ENCODE measurements at places on chromosomes 1 and 21.

GRCh38 chr1:44672961-44673674 is 1.2 kb downstream of the TMEM53 start:
- no peak for DNase-seq

DNA sequence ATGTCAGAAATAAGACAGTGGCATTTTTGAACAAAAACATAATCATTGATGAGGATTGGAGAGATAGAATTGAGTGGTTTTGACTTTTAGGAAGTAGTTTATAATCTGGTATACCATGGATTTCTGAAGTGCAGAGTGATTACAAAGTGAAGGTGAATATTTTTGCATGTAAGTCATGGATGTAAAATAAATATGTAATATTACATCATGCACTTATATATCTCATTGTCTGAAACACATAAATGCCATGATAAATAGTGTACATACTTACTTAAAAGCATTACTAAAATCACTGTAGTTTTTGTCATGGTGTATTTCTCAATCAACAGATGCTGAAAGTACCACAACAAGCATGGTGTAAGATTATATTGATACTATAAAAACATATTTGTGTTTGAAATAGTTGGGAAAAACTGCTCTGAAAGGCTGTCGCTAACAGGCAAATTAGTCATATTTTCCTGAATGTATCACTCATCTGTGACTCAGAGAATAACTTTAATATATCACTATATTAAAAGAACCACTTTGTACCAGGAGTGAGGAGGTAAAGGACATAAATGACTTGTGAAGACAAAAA is 24.8 kb upstream of the RGS18 start:
- DNase-seq = no peak

GRCh38 chr21:41973427-41973831 is 19.6 kb upstream of the C2CD2 start:
- DNase-seq = no peak

GRCh38 chr1:14273811-14274210 is 324.7 kb upstream of the KAZN start:
- DNase-seq = no peak

DNA sequence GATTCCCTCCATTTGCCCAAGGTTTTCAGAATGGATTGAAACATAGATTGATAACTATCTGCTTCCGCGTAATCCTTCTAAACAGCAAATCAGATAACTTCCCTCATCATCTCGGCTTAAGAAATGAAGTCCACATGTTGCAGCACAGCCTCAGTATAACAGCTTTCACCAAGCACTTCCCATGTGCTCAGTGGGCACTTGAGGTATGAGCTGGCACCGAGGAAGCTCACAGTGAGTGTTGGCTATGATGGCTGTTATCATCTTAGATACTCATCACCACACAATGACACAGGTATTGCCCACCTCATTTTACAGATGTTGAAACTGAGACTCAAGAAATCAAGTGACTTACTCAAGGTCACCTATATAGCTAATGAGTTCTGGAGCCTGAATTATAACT is 43.2 kb downstream of the RCSD1 start:
- no peak for DNase-seq

DNA sequence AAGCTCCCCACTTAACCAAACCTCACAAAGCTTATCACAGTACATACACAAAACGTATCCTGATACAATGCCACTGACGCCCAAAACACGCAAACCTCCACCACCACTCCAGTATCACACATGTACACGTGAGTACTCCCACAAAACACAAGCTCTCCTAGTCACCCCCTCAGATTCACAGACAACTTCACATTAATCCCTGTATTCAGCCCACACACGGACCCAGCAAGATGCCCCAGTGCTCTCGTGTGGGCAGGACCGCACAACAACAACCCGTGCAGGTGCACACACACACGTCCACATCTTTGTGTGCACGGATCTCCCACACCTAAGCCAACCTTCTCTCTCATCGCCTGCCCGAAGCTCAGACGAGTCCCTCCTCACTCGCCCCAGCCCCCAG is 17.6 kb downstream of the PADI1 start:
- no peak for DNase-seq

- DNase-seq = no peak
These were observed 7.1 kb upstream of the GADD45A start for GRCh38 chr1:67677930-67678329.

DNA sequence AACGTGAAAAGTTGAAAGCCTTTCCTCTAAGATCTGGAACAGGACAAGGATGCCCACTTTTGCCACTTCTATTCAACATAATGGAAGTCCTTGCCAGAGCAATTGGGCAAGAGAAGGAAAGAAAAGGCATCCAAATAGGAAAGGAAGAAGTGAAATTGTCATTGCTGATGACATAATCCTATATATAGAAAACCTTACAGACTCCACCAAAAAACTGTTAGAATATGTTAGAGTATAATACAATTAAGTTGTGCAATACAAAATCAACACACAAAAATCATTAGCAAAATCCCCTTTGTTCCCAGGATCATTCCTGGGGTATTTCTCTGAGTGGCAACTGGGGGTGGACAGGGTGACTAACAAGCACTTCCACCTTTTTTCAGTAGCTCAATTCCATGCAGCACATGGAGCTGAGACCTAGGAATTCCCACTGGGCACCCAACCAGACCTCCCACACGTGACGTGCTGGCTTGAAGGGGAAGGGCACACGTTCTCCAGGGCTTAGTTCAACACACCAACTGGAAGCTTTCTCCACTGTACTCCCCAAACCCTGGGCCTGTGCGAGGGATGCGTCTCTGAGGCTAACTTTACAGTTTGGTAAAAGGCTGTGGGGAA is 9.6 kb downstream of the STUM start:
- peak; percentile 81 for DNase-seq

GRCh38 chr1:181083842-181084605 is 4.5 kb upstream of the IER5 start:
- peak; percentile 91 for DNase-seq

DNA sequence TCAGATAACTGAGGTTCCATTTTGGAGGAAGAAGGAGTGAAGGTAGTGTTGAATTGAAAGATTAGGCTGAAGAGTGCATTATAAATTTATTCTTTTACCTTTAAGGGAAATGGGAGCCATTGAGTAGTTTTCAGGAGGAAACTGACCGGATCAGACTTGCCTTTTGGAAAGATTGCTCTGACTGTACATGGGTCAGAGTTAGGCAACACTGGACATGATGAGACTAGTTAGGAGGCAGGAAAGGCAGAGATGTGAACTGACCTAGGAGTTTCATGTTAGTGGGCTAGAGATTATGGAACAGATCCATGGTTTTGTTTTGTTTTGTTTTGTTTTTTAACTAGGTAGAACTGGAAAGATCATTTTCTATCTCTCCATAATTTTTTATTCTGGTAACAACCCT is 78.2 kb downstream of the SNX7 start:
- DNase-seq = no peak

DNA sequence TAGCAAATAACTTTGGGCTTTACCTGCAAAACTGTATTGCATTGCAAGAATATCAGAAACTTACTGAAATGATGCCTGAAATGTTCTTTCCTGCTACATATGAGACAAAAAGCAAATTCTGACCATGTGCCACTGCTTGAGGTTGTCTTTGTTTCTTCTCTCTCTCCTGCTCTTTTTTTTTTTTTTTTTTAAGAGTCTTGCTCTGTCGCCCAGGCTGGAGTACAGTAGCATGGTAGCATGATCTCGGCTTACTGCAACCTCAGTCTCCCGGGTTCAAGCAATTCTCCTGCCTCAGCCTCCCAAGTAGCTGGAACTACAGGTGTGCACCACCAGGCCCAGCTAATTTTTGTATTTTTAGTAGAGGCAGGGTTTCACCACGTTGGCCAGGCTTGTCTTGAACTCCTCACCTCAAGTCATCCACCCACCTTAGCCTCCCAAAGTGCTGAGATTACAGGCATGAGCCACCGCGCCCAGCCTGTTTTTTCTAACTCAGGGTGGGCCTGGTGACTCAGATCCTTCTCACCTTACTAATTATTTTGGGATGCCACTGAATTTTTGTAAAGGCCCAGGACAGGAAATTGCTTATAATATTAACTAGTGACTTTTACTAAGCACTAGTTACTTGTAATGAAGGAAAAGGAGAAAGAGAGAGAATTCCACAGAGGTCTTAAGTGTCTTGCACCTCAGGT is 35.9 kb downstream of the DNASE2B start:
- no peak for DNase-seq

- DNase-seq = no peak
These were observed 19.8 kb downstream of the ATP6V1G3 start for GRCh38 chr1:198520524-198521254.

GRCh38 chr1:15008783-15009729 is 144.5 kb upstream of the TMEM51 start:
- no peak for DNase-seq

Measured in MV-4-11 (cell line).